Naive thymus-derived CD8-positive, alpha-beta T cell (primary cell): ENCODE measurements at places on chromosomes 1 and 21. TPM values are rescaled to one million over a fixed set of nuclear protein-coding genes. Genes with fewer than 3 reads are reported as not detected.

EPS15 gene
- total RNA-seq, result 48.8 TPM

GNAT2 gene
- total RNA-seq, result not detected

DNA sequence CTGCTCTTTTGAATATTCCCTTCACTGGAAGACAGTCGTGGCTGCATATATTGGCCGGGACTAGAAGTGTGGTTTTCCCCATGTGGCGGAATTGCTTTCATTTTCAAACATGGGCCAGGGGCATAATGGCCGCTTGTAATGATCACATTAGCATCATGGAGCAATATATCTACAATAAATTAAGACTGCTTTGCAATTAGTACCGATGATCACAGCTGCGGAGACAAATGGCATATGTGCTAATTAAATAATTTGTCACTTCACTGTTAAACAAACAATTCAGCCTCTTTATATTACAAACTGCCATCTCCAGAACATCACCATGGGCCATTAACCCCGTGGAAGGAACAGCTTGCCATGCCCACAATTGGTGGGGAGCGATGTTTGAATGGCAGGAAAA lies 68.2 kb upstream of the OLIG2 start:
- no peak for DNase-seq

TNFRSF18 gene
- total RNA-seq, result 1.6 TPM
